ENCODE measurements at places on chromosomes 4 and X.
A peak's percentile ranks its signal among the peaks of the same experiment; 100 is the strongest.

DNA sequence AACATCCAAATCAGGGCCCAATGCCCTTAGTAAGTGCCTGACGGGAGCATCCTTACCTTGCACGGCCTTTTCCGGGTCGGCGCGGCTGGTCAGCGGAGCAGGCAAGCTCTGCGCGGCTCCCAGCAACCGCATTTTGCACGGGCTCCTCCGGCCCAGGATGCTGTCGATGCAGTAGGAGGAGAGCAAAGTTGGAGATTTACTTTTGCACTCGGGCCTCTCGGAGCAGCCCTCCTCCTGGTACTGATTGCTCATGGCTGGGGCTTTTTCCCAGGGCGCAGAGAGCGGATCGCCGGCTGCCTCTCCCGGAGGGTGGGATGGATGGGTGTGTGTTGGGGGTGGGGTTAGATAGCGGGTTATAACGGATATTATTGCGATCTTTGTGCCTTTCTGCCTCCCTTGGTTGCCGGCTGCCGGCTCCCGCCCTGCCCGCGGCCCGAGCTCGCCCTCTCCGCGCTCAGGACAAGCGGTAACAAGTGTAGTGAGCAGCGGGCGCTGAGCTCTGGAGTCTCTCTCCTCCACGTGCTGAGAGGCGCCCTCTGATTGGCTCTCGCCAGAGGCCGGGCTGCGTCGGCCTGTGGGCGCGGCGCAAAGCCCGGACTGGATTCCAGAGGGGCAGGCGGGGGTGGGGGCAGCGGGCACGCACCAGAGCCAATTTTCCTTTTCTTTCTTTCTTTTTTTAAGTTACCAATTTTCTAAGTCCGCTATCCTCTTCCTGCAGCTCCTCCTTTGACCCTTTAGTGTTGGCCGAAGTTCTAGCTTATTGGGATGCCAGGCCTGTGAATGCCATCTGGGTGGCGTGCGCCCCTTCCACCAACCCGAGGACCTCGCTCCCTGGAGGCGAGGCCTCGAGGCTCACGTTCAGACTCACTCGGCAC lies at the start of gene ARX:
Gene ARX, minus strand, starts transcription at position 480 of the 875 bp plus-strand sequence. Its CDS starts 228 bp downstream, at position 252.
- DNase-seq = no peak

GRCh38 chr4:180668732-180669131 lies 1574.5 kb upstream of the TENM3 start:
- no peak for DNase-seq

GRCh38 chr4:147942729-147943128 lies 210.8 kb downstream of the ARHGAP10 start:
- DNase-seq = no peak

GRCh38 chr4:81786063-81786763 lies 314.5 kb upstream of the RASGEF1B start:
- no peak for DNase-seq

DNA sequence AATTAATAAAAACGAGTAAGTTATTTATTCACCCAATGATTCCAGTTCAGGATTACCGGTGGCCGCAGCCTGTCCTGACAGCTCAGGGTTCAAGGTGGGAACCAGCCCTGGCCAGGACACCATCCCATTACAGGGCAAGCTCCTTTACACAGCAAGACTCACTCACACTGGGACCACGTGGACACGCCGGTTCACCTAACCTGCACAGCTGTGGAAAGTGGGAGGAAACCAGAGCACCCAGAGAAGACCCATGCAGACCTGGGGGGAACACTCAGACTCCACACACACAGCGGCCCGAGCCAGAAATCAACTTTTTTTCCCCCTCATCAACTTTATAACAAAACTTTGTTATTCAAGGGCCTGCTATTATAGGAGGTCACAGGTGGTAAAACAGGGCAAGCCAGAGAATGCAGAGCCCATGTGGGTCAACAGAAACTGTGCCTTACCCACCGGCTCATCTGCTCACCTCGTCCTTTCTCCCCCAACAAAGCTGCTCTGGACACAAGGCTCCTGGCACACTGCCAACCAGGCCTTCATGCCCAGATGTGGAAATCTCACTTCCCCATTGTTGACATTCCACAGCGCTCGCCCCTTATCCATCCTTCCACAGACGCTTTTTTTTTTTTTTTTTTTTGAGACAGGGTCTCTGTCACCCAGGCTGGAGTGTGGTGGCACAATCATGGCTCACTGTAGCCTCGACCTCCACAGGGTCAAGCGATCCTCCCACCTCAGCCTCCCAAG lies 8.0 kb upstream of the ODAPH start:
- DNase-seq = no peak

DNA sequence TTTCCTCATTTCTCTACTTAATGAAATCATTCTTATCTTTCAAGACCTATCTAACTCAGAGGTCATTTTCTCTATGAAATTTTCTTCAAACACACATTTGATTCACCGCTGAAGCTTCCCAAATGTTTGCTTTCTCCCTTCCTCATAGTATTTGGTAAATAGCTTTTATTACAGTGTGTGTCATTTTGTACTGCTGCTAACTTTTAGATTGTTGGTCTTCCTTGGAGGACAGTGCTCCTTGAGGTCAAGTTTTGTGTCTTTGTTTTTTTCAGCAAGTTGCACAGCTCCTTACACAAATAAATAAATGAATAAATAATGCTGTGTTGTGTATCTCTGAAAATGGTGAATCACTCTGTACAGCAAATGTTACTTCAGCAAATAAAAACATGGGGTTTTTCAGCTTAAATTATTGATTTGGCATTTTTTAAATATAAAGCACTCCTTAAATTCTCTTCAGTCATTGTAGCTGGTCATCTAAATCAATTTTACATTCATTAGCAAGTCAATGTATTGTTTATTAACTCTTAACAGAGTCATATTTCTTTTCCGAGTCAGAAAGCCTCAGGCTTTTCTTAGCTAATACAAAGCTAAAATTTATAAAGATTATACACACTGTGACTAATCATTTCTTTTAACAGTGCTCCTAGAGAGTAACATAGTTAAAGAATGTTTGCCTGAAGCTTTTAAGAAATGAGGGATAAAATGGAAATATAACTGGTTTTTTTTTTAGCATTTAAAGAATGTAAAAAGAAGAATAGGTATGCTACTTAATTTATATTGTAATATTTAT lies 30.1 kb upstream of the MAD2L1 start:
- DNase-seq = no peak

- DNase-seq = no peak
Observed at GRCh38 chr4:27720010-27720766, 859.5 kb downstream of the STIM2 start.

GRCh38 chr4:4549534-4549933 lies 7.7 kb upstream of the STX18 start:
- no peak for DNase-seq

GRCh38 chr4:140137671-140138070 lies 16.3 kb downstream of the MAML3 start:
- DNase-seq = no peak

GRCh38 chr4:176741253-176741652 lies 51.5 kb downstream of the VEGFC start:
- no peak for DNase-seq

DNA sequence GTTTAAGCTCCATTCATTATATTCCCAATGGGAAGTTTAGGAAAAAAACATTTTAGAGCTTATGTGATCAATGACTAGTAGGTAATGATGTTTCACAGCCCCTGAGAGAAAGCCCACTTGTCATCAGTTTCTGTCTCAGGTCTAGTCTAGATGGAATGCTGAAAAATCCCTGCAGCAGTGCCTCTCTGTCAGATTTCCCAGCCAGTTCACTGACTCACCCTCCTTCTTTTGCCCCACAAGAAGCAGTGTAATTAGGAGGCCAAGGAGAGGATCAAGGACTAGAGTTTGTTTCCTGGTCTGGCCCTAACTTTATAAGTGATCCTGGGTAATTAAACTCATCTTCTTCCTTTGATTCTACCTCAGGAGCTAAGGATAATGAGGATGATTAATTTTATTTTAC lies 118.7 kb upstream of the ANXA3 start:
- DNase-seq = peak; percentile 23

- DNase-seq = peak; percentile 64
Observed at GRCh38 chr4:182113779-182114178, 129.4 kb upstream of the TENM3 start.

DNA sequence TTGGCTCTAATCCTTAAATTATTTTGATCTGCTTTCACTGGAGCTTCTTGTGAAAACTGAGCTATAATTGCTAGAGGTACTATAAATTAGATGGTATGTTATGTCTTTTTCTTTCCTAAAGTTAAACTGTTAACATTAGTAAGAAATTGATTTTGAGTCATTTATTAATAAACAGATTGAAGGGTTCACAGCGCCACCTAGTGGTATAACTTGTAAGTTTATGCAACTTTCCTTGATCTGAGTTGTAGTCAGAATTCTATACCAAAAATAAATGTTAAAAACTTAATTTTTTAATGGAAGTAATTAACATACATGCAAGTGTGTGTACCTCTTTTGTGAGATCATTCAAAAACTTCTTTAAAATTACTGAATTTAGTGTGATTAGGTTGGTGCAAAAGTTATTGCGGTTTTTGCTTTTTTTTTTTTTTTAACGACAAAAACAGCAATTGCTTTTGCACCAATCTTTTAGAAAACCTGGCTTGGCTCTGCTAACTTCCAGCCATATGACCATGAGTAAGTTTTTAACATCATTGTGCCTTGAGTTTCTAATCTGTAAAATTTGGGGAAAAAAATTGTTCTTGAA lies 151.5 kb downstream of the CENPC start:
- DNase-seq = peak; percentile 2
